Mesothelial cell of epicardium (in vitro differentiated cells): ENCODE measurements at places on chromosomes 12 and 14.

- no peak for DNase-seq
Observed at GRCh38 chr14:104732931-104733681, 9.1 kb downstream of the ADSS1 start.

GRCh38 chr12:3468329-3468728, 22.7 kb upstream of the PRMT8 start:
- DNase-seq = no peak

GRCh38 chr12:28223025-28223554, 32.8 kb downstream of the CCDC91 start:
- DNase-seq = no peak

DNA sequence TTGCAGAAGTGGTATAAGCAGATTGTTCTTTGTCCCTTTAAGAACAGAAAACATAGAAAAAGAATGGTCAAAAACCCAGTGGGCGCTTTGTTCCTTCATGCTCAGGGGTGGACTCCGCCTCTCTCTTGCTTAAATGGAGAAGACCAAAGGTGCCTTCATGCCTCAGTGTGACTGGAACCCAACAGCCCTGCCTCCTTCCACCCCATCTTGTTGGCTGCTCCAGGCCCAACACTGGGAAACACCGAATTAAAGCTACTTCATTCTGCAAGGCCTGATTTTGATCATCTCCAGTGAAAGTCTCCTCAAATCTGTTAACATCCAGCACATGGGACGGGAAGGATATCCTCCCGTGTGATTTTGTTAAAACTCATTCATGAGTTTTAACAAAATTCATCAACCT, 103.7 kb downstream of the BCL11B start:
- DNase-seq = no peak

DNA sequence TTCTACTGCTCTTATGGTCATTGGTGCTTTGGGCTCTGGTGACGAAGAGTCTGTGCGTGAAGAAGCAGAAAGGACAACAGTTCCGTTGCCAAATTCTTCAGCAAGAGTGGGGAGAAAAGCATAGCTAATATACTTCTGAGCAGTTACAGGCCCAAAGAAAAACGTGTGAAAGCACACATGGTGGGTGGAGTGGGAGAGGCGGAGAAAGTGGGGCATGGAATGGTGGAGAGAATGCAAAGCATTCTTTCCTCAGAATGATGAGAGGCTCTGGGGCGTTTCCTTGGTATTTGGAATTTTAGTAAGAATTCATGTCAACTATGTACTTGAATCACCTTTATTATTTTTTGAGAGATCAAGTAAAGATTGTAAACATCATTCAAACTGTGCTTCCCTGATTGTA, 396.1 kb downstream of the NAV3 start:
- DNase-seq = no peak

DNA sequence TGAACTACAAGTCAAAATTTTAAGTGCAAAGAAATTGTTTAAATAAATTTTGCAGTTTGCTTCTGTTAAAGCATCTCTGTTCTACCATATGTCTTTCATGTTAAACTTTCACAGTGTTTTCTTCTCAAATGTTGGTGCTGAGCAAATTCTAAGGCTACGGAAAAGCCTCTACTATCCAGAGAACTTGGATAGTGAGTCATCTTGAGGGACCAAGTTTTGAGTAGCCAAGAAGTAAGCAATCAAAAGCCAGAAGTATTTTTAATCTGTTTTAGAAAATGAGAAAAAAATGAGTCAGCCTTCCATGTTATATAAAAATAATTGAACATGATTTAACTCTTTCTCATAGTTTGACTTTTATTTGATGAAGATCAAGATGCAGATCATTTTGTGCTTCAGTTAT, 3.3 kb downstream of the BRMS1L start:
- no peak for DNase-seq

DNA sequence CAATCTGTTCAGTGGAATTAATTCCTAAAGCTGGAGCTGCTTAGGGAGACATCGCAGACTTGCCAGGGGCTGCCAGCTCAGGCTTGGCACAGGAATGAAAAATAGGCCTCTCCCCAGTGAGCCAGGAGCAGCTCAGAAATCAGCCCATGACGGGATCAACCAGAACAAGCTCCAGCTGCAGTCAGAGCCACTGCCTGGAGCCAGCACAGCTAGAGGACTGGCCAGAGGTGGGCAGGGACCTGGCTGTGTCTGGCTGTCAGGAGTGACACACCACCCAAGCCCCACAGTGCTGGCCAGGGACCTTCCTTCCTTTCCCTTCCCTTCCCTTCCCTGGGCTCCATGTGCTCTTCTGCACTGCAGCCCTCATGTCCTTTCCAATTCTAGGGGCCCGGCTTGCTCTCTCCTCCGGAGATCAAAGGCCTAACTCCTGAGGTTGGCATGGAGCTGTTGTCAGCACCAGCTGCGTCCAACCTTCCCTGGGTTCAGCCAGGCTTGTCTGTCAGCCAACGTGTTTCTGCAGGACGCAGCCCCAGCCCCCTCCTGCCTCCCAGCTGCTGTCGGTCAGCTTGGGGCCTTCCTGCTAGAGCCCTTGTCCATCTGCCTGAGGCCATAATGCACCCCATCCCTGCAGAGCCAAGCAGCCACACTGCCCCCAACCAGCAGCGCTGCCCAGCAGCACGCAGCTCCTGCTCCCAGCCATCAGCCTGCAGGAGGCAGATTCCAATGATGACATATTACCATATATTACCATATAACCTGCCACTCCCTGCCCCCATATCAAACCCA, 149.3 kb downstream of the CALM1 start:
- DNase-seq = no peak

- no peak for DNase-seq
Observed at GRCh38 chr12:127500512-127501035, 766.4 kb upstream of the TMEM132C start.

DNA sequence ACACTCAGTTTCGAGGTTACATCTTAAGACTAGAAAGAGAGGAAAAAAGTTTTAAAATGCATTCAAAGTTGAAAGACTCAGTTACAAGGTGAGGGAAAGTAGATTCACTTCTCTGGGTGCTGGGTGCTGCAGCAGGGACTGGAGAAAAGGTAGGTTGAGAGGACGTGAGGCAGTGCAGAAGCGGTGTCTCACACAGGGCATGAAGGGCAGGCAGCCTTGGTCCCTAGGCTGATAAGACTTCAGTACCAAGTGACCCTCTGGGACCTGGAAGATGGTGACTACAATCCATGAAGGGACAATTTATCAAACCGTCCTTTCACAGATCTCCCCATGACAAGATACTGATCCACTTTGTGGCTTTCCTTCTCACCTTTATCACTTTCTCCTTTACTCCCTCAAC, 22.5 kb upstream of the UTP20 start:
- DNase-seq = no peak

DNA sequence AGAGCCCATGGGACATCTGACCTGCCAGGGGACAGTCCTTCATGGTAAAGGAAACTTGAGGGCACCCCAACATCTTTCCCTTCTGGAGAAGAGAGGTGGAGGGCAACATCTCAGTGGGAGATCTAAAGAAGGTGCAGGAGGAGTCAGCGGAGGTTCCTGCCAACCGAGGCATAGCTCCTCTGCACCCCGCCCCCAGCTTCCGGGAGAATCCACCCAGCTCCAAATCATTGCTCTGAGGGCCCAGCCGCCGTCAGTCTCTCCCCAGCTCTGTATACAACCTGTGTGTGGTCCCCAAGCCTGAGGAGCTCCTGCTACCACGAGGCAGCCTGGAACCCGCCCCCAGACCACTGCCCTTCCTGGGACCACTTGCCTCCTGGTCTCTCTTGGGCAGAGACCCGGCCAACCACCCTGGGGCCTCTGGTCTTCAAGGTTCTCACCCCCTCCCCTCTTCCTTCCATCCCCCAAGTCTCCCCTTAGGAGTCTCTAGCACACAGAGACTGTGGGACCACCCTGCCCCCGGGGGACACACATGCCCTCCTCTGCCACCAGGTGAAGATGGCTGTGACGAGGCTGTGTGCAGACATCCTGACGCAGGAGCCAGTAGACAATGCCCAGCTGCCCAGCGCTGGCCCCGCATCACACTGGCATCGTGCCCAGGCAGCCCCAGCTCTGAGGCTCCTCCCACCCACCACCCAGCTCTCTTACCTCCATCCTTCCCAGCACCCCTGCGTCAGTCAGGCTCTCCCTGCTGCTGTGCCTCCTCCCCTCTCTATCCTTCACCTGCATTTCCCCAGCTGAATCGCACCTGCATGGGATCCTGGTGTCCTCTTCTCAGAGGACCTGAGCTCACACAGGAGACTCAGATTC, 13.0 kb upstream of the NUDT14 start:
- DNase-seq = no peak

DNA sequence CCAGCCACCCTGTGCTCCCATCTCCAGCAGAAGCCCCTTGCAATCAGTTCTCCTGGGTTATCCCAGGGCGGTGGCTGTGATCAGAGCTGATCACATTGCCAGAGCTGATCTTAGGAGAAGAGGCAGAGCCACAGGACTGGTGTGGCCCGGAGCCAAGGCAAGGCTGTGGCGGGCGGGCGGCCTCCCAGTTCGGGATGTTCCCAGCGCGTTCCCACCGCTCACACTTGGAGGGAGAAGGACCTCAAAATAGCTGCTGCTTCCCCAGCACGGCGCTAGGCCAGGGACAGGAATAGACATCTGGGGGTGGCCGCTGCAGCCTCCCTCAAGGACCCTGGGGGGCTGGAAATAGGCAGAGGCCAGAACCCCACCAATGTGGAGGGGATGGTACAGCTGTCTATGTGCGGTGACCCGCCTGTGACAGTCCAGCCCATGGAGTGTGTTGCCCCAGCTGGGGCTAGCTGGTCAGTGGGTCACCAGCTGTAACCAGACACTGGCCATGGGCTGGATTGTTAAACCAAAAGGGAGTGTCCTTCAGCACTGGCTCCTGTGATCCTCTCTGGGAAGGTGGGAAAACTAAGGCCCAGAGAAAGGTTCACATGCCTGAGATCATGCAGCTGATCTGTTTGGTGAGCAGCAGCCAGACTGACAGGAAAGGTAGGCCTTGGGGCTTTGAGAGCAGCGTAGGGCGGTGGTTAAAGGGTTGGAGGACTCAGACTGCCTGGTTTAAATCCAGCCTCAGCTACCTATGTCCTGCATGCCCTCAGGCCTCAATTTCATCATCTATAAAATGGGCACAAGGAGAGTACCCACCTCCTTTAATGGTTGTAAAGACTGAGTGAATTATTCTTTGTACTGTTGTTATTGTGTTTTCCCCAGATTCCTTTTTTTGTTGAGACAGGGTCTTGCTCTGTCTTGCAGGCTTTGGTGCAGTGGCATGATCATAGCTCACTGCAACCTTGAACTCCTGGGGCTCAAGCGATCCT, 8.0 kb upstream of the POP5 start:
- no peak for DNase-seq

DNA sequence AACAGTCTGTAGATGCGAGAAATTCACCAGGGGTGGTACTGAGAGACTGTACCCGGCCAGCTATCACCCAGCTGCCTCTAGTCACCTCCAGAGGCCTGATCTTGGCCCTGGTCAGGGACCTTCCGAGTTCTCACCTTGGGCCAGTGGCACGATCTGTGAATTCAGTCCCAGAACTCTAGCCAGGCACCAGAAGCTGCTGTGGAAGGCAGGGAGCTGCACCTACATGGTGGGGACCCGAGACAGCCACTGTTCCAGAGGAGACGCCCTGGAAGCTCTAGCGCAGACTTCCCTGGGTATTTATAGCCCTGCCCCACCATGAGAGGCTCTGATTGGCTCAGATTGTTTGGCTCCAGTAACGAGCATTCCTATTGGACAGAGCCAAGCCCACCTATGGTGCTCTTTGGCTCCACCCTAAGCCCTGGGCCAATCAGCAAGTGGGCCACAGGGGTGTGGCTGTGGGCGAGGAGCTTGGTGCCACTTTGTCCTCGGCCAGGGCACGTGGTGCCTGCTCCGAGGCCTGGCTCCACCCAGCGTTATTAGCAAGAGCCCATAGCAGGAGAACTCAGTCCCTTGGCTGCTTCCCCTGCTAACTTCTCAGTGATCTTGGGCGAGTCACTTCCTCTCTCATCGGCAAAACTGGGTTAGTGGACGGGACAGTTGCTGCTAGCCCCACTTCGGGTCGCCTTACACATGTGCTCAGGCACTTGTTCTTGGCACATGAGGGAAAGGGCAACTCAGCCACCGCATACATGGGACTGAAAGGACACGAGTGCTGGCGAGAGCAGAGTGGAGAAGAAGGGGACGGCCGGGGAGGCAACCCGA, 89.0 kb upstream of the BCL11B start:
- no peak for DNase-seq

DNA sequence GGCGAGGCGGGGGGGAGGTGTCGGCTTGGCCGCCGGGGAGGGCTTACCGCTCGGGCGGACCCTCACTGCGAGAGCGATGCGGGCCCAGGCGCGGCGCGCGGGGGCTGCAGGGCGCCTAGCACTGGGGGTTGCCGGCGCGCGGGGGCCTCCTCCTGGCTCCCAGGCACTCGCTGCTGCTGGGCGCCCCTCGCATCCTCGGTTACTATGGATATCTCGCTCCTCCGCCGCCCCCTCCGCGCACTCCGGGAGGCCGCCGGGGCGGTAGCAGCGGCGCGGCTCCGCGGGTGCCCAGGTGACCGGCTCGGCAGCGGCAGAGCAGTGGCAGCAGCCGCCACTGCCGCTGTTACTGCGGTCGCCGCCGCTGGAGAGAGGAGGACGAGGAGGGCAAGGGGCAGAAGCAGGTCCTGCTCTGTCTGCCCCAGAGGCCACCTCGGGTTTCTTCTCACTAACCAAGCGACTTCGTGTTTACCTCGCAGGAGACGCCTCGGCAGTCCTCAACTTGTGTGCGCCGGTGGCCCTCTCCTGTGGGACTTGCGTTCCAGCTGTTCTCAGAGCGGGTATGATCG, 250.1 kb downstream of the APAF1 start:
- no peak for DNase-seq

GRCh38 chr12:102484428-102484958, 4.1 kb upstream of the IGF1 start:
- peak; percentile 62 for DNase-seq

GRCh38 chr12:62676521-62677307, 210.1 kb downstream of the MON2 start:
- no peak for DNase-seq

DNA sequence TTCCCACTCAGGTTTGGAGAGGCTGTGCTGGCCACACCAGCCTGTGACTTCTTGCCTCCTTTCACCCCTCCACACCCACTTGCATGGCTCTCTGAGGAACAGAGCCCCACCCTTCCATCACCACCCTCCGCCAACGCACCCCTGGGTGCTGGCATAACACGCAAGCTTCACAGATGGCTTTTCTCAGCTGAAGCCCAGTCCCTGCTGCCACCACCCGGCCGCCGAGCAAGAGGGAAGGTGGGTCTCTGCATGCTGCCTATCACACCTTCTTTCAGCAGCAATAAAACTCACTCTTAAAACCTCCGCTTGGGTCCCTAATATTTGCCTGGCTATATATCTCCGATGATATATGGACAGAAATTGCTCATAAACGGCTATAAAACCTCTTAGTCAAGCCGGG, 41.6 kb downstream of the SMUG1 start:
- DNase-seq = no peak
